ENCODE measurements at places on chromosomes 1 and 21. TPM values are rescaled to one million over a fixed set of nuclear protein-coding genes. Genes with fewer than 3 reads are reported as not detected.

VHLL gene
- total RNA-seq = not detected

DNA sequence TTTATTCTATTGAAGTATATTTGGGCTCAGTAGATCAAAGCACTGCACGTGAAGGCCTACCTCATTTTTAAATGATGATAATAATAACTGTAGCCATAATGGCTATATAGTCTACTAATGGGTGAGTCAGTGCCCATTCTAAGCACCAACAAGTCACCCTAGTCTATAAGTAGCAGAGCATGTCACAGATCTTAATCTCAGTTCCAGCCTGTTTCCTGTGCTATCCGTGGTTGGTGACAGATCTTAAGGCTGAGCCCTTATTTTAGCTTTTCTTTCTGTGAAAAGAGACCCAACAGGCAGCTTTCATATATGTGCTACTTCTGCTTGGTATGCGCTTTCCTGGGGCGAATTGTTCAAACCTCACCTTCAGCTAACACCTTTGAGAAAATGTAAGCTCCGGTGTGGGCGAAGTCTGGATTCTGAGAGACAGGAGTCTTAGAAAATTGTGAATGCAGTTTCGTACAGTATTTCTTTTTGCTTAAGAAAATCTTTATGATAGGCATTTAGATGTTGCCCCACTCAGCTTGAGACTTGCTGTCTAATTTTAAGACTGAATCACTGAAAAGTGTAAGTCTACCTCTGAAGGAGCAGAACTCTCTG lies 59.6 kb downstream of the FMN2 start:
- DNase-seq = no peak

DNA sequence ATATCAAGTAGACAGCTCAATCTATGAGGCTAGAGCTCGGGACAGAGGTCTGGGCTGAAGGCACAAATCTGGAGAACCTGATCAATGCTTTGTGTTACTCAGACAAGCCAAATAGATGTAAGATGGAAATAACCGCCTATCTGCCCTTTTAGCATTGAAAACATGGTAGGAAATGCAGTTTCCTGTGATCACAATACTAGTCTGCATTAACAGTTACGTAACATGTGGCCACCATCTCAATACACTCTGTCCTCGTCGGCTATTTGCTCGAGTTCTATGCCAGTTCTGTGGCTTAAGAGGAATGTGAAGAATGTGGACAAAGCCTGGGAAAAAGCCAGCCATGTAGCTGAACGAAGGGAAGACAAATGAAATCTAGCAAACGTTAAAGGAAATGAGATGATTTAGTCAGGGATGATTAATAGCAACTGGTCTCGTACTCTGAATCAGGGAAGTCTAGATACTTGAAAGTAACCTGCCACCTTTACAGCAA lies 73.3 kb downstream of the HSF2BP start:
- no peak for DNase-seq

- DNase-seq = peak; percentile 70
Observed at GRCh38 chr1:206507284-206508129, at the start of gene RASSF5. Gene RASSF5 (plus strand): TSS chr1:206507531. CDS start chr1:206507603, 72 bp downstream.

JAM2 gene
- total RNA-seq = 43.3 TPM

DNA sequence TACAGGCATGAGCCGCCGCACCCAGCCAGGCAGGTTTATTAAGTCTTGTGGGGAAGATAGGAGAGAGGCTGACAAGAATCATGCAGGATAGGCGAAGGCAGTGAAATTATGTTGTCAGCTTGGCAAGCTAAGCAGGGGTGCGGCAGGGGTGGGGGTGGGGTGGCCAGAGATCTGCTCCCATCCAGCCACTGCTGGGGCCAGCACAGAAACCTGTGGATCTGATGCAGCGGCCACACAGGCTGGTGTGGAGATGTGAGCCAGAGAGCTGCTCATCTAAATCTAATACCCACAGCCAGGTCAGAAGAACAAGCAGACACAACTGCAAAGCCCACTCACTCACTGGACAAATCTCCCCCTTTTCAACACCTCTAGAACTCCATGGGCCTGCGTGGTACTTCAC lies 68.7 kb downstream of the KCTD3 start:
- no peak for DNase-seq

GRCh38 chr1:5647234-5647633 lies 345.0 kb downstream of the NPHP4 start:
- DNase-seq = no peak

Data from omental fat pad (tissue), 4 donors.